ENCODE measurements at places on chromosomes 1 and 21.
A peak's percentile ranks its signal among the peaks of the same experiment; 100 is the strongest.

DNA sequence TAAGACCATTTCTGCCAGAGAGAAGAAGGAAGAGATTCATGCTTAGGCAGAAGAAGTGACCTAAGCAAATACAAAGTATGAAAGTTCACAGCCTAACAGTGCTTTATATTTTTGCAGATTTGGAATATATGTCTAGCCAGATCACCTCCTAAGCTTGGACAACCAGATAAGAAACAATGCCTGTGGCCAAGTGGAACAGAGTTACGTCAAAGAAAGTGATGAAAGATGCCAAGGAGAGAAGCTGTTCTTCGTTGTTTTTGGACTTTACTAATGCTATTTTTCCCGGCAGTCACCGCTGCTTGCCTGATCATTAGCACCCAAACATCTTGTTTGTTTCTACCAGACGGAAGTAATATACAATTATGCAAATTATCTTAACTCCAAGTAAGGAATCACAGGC, 489.2 kb upstream of the C1orf87 start:
- no peak for DNase-seq

- no peak for DNase-seq
Observed at GRCh38 chr1:177848577-177848976, 121.3 kb downstream of the SEC16B start.

DNA sequence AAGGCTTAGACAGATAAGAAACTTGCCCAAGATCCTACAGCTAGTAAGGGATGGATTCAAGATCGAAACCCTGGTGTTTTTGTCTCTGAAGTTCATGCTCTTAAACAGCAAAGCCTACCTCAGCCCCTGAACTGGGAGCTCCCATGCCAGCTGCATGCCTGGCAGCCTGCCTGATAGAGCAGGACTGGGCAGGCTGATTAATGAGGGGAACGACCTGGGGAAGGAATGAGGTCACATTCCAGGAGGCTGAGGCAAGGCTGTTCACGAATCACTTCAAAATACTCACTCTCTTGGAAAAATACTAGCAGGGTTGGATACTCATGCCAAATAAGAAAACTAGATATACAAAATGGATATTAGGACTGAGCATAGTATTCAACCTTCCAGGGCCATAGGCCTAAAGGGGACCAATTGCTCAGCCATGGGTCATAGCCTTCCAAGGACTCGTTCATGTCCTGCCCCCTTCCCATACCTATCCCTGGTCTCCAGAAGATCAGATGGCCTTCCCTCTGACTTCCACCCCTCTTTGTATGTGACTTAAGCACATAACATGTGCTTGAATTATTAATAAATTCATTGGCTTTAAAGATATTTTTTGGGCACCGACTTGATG, 15.6 kb upstream of the TACSTD2 start:
- DNase-seq = no peak

- DNase-seq = no peak
Observed at GRCh38 chr1:184637664-184638240, 116.9 kb downstream of the EDEM3 start.

DNA sequence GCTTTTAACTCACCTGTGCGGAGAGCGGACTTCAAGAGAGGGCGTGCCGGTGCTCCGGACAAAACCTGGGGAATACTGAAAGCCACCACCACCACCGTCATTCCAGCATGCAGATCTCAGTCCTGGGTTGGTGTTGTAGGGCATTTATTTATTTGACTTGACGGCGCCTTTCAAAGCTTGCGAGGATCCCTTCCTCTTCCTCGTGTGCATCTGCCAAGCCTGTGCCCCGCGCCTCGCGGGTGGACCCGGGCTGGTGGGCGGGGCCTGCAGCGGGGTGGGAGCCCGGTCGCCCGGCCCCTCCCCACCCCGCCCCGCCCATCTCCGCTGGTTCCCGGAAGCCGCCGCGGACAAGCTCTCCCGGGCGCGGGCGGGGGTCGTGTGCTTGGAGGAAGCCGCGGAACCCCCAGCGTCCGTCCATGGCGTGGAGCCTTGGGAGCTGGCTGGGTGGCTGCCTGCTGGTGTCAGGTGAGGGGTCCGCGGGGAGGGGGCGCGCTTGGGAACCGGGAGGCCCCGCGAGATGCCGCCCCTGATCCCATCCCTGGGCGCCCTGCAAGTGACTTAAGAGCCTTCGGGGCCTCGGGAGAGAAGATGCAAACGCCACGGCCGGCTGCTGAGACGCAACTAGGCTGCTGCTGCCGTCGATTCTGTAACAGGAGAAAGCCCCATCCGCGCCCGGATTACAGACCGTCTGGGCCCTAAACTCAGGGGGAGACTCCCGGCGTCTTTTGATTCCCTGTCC, at the start of gene IL10RB:
IL10RB (plus strand) TSS at position 318 of the 739 bp plus-strand sequence; CDS start at position 417, 99 bp downstream.
- DNase-seq = peak; percentile 77

DNA sequence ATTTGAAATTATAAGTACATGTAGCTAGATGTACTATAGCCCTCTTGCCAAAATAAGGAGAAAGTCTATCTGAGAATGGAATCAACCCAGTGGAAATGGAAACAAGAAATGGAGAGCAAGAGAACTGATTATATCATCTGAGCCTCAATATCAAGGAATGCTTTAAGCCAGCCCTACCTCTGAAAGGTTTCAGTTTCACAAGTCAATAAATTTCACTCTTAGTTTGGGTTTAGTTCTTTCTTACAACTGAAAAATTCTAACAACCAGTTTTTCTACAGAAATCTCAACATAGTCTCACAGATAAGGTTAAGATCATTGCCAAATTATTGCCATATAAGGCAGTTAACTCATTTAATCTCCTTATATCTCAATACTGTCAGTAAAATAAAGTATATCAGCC, 80.0 kb downstream of the EPS15 start:
- no peak for DNase-seq

DNA sequence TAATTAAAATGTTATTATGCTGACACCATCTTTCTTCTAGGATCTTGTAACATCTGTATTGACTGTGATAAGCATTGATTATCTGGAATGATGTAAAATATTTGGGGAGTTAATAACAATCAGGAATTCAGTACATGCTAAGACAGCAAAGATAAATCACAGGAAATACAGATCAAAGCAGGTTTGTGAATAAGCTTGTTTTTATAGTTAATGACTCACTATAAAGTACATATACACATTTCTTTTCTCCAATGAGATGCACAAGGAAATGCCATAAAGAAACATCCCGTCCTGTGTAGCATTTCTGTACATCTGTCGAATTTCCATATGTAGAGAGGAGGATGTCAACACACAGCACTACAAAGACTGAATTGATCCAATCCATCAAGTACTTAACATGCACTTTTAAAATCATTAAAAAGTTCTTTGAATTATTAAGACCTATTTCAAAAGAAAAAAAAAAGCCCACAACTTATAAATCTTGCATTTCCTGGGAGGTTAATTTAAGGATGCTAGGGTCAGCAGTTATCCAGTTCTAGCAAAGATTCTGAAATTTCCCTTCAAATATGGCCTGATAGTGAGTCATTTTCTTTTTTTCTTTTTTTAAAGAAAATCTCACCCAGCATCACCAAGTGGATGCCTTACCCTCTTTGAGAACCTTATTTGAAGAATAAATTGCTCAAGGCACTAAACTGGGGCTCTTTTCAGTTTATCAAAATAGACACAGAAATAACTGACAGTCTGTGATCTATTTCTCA, 243.2 kb upstream of the NR5A2 start:
- DNase-seq = no peak

GRCh38 chr1:29469457-29469856, 233.1 kb downstream of the PTPRU start:
- DNase-seq = no peak

DNA sequence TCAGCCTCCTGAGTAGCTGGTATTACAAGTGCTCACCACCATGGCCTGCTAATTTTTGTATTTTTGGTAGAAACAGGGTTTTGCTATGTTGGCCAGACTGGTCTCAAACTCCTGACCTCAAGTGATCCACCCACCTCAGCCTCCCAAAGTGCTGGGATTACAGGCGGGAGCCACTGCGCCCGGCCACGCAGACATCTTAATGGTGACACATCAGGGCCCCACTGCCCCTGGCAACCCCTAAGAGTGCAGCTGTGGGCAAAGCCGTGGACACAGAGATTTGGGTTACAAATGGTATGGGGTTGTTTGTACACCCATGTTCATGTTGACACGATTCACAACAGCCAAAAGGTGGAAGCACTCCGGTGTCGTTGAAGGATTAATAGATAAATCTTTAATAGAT, 29.8 kb downstream of the IFNGR2 start:
- no peak for DNase-seq

DNA sequence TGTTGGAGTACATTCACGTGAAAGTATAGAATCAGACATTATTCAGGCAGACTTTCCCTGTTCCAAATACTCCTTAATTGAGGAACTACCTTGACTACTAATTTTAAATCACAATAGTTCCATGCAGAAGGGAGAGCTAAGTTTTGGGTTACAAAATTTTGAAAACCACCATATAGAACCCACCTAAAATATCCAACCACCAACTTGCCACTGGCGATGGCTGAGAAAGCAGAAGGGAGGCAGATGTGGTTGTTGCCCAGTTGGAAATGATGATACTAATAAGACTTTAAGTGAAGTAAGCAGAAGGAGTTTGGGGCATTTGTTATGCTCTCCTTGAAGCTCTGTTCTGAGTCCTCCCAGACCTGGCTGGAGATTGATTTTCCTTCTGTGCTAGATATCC, 190.7 kb downstream of the HLX start:
- no peak for DNase-seq

DNA sequence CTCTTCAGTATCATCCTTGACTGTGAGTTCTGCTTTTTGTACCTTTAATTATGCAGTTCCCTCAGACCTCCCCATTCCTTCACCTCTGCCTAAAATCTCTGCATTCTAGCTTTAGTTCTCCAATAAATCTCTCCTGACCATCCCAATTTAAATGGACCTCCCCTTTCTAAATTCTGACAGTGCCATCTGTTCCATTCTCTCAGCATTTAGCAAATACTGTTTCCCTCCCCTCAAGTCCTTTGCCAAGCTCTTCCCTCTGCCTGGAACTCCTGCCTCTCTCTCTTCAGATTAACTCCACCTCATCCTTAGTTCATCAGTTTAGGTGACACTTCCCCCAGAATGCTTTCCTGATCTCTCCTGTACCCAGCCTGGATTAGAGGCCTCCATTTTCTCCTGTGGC, 54.0 kb upstream of the JUN start:
- DNase-seq = no peak

GRCh38 chr1:60044881-60045280, 28.7 kb downstream of the C1orf87 start:
- no peak for DNase-seq

DNA sequence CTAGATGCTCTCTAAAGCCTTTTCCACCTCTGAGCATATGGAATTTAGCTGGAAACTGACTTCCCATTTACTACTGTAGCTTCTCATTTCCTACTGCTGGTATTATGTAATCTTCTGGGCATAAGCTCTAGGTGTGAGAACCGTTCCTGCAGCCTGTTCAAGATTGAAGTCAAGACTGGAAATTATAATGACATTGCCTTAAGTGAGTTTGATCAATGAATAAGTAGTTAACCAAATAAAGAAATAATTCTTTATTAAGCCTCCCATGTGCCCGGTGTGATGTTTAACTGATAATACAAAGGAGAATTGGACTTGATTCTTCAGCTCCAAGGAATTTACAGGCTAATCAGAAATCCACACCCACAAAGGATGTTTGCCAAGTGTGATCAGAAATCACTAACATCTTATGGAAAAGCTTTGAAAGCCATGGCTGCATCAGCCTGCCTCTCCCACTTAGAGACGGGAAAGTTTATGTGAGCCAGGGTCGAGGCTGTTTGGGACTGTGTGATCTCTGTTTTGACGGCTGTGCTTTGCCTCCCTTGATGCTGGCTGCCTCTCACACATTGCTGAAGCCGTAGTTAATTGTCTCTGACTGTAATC, 36.4 kb upstream of the PRELP start:
- DNase-seq = no peak

GRCh38 chr1:18315449-18315848, 165.3 kb upstream of the KLHDC7A start:
- DNase-seq = no peak

- DNase-seq = no peak
Observed at GRCh38 chr21:28674763-28675162, 317.9 kb downstream of the LTN1 start.

DNA sequence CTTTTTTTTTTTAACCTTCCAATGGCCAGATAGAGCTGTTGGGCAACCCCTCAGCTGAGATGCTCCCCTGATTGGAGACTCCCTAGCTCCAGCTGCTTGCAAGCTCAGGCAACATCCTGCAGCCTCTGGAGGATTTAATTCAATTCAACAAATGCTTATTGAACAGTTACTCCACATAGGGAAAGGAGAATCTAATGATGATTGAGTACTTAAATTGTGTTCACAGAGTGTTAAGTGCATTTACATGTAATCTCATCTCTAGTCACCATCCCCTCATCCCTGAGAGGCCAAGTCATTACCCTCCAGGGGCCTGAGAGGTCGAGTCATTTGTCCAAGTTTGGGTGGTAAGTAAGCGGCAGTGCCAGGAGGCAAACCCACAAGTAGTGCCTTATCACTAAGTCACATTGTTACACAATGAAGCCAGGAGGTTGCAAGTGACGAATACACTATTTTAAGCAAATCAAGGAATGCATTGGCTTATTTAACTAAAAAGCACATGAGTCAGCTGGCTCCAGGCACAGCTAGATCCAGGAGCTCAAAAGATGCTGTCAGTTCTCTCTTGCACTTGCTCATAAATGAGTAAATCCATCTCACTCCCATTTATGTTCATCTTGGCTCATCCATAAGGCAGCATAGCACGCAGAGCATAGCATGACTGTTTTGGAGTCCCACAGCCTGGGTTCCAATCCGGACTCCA, 64.3 kb downstream of the OPTC start:
- no peak for DNase-seq

DNA sequence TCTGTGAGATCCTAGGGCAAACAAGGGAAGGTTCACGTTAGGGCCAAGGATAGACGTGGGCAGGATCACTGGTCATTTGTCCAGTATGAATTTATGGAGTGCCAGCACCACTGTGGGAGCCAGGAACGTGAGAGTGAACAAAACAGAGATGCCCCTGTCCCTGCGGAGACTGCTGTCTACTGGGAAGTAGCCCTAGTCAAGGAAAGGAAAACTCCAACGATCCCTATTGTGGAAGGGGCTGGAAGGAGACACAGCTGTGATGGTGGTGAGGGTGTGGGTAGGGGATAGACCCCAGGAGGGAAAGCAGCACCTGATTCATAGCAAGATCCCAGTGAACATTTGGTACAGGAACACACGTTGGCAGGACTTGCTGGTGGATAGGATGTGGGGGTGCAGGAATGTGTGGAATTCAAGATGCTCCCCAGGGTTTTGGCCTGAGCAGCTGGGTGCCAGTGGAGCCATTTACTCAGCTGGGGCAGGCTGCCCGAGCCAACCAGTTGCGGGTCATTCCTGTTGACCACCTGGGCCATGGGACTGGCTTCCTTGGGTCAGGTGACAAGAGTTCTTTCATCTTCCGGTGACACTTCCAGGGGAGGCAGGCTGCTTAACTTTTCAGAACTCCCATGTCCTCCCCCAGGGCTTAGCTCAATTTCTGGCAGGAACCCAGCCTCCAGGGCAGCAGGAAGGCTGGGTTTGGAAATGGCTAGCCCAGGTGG, 1.2 kb upstream of the ATP13A2 start:
- no peak for DNase-seq
